ENCODE measurements at places on chromosomes 2 and 18.

GRCh38 chr2:103346780-103347179 is 584.9 kb downstream of the TMEM182 start:
- DNase-seq = no peak

- DNase-seq = no peak
Observed at GRCh38 chr18:13565228-13565627, 161.1 kb downstream of the FAM210A start.

GRCh38 chr2:8855010-8855409 is 17.6 kb upstream of the KIDINS220 start:
- no peak for DNase-seq

GRCh38 chr2:88897715-88898114 is 206.2 kb downstream of the RPIA start:
- no peak for DNase-seq

GRCh38 chr2:69830045-69830905 is 815 bp downstream of the GMCL1 start:
- DNase-seq = no peak

DNA sequence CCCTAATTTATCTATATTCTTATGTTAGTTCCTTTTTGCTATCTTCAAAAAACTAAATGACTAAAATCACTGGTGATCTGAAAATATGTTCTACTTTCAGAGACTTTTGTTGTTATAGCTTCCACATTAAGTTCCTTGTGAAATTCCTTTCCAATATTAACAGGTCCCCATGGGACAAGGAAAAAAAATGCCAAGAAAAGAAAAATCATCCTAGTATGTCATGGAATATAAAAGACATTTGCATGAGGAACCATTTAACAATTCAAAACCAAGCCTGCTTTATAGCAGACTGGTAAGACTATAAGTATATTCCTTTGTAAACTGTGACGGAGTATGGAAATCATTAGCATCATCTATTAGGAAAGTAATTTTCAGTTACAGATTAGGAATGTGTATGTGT is 48.1 kb downstream of the COBLL1 start:
- DNase-seq = no peak

DNA sequence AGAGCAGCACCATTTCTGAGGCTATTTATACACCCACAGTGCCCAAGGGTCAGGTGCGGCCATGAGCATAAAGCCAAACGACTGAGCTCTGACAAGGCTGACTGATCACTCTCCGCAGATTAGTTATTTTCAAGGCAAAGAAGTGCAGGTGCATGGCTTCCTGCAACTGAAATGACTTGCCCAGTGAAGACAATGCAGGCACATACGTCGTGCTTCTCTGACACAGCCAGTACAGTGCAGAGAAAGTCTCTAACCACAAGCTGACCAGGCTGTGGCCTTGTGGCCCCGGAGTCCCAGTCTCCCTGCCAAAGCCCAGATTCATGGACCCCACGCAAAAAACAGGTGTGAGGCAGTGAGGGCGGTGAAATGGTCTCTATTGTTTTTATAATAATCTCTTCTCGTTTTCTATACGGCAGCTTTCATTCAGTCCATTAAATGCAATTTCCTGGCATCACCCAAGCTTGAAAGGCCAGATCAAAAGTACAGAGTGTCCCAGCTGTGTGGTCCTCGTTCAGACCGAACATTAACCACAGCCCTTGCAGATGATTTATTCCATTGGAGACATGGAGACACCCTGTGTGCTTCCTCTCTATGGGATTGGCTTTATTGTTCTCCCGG is 447.0 kb upstream of the ID2 start:
- no peak for DNase-seq

DNA sequence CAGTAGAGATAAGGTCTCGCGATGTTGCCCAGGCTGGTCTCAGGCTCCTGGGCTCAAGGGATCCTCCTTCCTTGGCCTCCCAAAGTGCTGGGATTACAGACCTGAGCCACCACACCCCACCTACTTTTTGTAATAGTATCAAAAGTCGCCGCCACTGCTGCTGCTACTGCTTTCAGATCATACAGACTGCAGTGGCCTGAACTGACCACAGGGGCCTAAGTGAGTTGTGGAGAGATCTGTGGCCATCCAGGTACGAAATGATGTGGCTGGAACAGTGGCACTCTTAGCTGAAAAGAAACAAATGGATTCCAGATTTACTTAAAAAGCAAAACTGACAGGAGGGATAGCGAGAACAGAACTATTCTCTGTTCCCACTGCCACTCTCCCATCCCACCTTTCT is 32.9 kb upstream of the POMC start:
- no peak for DNase-seq

GRCh38 chr2:168526641-168527040 is 70.6 kb downstream of the CERS6 start:
- no peak for DNase-seq

DNA sequence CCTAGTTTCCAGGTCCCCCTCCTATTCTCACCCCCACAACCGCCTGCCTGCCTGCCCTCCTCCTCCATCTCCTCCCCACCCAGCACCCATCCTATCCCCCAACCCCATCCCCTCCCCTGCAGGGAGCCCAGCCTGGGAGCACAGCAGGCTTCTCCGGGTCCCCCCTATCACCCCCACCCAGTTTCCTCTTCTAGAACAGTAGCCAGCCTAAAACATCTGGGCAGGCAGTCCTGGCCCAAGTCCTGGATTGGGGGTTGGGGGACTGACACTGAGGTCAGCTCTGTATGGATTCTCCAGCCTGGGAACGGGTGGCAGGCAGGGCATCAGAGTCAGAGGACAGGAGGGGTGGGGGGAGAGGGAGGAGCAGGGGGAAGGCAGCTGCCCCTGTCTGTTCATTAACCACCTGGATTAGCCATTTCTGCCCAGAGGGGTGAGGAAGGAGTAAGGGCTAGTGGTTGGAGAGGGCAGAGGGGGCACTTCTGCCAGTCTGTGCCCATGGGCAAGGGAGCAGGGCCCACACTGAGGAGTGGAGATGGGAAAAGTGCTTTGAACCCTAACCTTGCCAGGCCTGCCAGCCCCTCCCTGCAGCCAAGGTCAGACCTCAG is 60.0 kb downstream of the TNS1 start:
- DNase-seq = no peak

Data from NCI-H2081 treated with DMSO at 0.1 percent for 48 hours (cell line).